ENCODE measurements at places on chromosomes 12 and 14.

DNA sequence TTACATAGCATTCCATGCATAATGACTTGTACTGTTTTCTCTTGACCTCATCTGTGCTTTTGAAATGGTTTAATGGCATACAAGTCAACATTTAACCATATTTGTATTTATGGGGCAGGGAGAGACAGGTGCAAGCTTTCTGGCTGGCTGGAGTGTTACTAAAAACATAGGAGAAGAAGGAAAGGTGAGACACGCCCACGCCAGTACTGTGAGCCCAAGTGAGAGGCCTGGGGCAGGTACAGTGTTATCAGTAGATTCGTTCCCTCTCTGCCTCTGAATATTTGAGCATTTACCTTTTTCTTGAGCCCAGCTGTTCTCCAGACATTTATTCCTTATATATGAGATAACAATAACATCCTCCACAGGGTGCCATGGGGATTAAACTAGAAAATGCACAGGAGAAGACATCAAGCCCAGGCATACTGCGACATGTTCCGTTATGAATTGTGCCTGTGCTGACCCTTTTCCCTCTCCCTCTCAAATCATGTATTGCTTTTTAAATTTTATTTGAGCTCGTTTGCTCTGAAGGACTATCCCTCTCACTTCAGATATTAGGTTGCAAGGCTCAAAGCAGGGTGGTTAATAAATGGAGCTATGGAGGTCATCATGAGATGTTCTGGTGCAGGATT, 34.6 kb upstream of the TUBA1C start:
- DNase-seq: no peak

GRCh38 chr12:98373025-98373554, 142.3 kb upstream of the TMPO start:
- no peak for DNase-seq

DNA sequence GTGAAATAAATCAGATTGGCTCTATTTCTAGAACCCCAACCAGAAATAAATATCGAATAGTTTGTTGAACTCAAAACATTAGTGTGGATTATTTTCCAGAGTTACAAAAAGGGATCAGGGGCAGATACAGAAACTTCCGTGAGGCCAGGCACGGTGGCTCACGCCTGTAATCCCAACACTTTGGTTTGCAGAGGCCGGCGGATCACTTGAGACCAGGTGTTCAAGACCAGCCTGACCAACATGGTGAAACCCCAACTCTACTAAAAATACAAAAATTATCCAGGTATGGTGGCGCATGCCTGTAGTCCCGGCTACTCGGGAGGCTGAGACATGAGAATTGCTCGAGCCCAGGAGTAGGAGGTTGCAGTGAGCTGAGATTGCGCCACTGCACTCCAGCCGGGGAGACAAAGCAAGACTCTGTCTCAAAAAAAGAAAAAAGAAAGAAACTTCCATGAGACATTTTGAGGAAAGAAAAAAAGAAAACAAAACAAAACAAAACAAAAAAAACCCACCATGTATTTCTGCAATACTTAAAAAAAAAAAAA, 2.1 kb downstream of the FBXO21 start:
- no peak for DNase-seq

GRCh38 chr14:63800083-63800482, 52.7 kb upstream of the SYNE2 start:
- DNase-seq: no peak

- DNase-seq: peak; percentile 43
These were observed 10.8 kb downstream of the FBXL14 start for GRCh38 chr12:1583421-1584078.

DNA sequence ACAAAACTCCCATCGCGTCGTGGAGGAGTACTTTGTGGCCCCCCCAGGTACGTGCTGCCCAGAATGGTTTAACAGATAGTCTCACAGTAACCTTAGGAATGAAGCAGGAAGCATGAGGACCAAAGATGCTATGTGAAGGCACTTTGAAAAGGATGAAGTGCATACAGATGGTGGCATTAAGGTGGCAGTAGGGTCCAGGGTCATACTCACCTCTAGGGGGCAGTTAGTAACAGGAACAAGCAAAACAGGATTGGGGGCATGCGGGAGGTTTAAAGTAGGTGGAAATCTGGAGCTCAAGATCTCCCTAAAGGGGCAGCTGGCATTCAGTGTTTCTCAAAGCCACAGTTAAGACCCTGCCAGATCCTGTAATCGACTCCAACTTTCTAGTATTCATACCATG, 10.9 kb downstream of the GATC start:
- no peak for DNase-seq

DNA sequence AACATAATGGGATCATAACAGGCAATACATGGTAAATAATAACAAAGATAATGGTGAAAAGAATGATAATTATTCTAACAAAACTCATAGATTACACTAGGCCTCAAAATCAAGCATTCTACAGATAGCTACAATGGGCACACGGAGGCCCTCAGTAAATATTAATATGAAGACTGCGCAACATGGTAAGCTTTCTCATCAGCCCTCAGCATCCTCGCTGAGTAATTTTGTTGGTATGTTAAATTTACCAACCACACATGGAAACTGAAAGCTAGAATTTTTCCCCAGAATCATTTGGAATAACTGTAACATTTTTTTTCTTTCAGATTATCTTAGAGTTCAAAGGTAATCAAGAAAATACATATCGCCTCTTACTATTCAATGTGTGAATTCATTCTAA, 74.2 kb upstream of the PYGL start:
- no peak for DNase-seq

- DNase-seq: no peak
These were observed 53.1 kb downstream of the EIF2S3B start for GRCh38 chr12:10558789-10559188.

DNA sequence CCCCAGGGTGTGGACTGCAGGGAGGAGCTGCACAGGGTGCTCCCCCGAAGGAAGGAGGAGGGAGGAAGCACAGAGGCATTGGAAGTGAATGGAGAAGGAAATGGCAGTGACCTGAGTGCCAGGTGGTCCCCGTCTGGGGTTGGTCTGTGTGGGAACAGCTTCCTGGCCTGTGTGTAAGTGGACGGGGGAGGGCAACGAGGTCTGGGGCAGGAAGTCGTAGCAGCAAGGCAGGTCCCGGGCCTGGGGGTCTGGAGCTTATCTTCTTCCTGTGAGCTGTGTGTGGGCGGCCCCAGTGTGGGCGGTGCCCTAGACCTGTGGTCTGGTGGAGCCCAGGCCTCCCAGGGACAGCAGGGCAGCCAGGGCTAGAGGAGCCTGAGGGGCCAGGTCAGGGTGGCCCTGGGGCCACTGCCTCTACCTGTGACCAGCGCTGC, 382.1 kb downstream of the TMEM121 start:
- DNase-seq: no peak

DNA sequence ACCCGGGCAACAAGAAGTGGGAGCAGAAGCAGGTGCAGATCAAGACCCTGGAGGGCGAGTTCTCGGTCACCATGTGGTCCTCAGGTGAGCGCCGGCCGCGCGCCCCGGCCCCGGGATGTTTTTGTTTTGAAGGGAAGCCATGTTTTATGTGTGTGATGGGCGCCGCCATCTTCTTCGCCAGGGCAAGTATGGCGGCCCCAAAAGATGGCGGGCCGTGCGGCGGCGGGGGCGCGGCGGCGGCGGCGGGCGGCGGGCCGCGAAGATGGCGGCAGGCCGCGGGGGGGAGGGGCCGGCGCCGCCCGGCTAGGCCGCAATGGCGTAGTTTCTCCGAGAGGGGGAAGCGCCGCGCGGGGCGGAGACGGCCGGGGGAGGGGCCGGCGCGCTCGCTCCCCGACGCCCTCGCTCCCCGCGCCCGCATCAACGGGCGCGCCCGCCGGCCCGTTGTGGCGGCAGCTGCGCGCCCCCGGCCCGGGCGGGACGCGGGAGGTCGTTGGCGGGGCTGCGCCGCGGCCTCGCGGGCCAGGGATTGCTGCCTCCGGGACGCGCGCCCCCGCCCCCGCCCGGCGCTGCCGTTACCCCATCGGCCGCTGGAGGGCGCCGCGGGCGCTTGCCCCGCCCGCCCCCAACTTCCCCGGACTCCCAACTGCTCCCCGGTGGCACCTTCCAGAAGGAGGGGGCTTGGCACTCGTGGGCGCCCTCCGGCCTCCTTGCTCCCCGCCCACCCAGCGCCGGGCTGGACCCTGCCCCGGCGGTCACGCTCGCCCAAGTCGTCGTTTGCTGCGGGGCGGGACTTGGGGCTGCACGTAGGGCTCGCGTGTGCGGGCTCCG, 1.1 kb downstream of the YY1 start:
- DNase-seq: peak; percentile 84

GRCh38 chr12:122199484-122200355, 3.8 kb upstream of the B3GNT4 start:
- no peak for DNase-seq

- DNase-seq: no peak
These were observed 16.3 kb upstream of the NFYB start for GRCh38 chr12:104154286-104154685.

- DNase-seq: no peak
These were observed 20.9 kb upstream of the CACNA2D4 start for GRCh38 chr12:1939331-1939730.
